ENCODE measurements at places on chromosomes 7 and 10. TPM values are rescaled to one million over a fixed set of nuclear protein-coding genes. Genes with fewer than 3 reads are reported as not detected.

- no peak for DNase-seq
Measured at GRCh38 chr7:91431601-91432000, 167.4 kb downstream of the FZD1 start.

DNA sequence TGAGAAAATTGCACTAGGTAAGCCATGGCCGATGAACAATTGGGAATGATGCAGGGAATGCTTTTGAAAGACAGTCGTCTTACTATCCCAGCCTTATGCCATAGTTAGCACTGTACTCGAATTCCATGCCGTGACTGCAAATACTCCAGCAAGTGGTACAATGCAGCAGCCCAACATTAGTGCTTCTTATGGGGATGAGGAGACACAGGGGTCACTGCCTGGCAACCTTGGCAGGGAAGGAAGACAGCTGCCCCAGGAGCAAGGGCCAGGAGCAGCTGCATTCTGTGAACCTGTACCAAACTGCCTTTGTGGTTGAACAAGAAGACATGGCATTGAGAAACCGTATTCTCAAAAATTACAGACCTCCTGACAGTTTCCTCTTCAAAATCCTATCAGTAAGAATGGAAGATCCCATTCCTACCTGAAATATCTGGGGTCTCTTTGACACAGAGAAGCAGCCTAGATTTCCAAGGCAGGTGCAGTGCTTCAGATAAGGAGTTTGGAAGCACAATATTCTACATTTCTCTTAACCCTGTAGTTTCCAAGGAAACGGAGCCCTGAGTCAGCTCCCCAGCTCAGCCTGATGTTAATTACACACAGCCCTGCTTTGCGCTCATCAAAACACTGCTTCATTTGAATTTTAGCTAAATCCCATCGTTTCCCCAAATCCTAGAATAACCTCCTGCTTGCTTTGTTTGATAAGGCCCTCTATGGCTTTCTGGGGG is 49.0 kb upstream of the FRMD4A start:
- no peak for DNase-seq

- no peak for DNase-seq
Measured at GRCh38 chr7:106968160-106968559, 76.3 kb upstream of the PRKAR2B start.

- DNase-seq: peak; percentile 82
Measured at GRCh38 chr7:100894860-100895700, 608 bp downstream of the ACHE start.

DNA sequence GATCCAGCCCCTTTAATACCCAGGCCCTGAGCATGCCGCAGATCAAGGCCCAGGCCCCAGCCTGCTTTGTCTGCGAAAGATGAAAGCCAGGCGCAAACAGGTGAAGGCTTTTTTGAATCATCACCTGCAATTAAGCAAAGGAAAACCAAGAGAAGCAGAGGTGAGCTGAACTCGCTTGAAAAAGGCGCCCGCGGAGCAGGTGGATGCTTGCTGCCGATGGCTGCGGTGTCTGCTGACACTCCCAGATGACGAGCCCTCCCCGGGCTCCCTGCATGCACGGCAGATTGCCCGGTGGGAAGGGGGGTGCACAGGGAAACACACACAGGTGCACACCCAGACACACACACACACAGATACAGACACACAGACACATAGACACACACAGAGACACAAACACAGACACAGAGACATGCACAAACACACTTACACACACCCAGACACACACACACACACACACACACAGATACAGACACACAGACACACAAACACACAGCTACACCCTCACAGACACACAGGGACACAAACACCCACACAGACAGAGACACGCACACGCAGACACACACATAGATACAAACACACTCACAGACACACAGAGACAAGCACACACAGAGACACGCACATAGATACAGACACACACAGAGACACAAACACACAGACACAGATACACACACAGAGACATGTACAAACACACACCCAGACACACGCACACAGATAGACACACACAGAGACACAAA is 142.6 kb upstream of the RNF32 start:
- no peak for DNase-seq

DNA sequence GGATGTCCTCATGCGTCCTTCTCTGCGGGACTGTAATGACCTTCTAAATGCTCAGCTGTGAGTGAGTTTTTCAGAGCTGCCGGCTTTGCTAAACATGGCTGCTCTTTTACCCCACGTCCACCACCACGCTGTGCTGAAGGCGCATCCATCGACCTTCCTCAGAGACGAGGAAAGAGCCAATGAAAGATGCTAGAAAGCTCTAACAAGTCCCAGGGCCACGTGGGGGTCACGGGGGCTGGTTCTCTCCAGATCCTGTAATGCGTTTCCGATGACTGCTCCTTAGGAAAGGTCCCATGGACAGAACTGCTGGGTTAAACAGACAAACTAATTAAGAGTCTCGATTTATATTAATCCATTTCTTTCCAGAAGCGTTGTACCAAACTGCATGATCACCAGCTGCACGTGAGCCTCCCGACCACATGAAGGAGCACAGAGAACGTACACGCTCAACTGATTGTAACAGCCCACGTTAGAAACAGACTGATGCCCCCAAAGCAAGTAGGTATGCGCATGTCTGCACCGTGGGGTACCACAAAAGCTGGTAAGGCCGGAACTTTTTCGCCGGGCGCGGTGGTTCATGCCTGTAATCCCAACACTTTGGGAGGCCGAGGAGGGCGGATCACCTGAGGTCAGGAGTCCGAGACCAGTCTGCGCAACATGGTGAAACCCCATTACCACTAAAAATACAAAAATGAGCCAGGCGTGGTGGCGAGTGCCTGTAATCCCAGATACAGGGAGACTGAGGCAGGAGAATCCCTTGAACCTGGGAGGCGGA is 109.6 kb downstream of the TCERG1L start:
- DNase-seq: no peak

- peak; percentile 55 for DNase-seq
Measured at GRCh38 chr7:27204851-27205322, 5.0 kb upstream of the HOXA13 start.

DNA sequence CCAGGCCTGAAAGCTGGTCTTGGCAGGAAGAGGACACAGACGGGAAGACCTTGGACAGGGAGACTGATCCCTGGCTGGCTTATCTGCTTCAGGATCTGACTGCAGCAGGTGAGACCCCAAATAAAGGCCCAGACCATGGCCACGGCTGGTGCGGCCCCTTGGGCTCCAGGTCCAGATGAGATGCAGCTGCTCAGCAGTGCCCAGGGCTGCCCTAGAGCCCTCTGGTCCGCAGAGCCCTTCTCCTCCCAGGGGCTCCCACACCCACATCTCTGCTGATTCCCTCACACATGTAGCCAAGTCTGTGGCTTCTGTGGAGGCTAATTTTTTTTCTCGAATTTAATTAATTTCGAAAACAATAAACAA is 46.3 kb downstream of the VIPR2 start:
- DNase-seq: no peak

GRCh38 chr7:94228223-94228622 is 166.5 kb upstream of the COL1A2 start:
- DNase-seq: no peak

The ASZ1 gene
- not detected for total RNA-seq

The FGFR2 gene
- 5.5 TPM for total RNA-seq

The IRF5 gene
- 4.4 TPM for total RNA-seq

The CLCN1 gene
- total RNA-seq: not detected

The AKR1C2 gene
- total RNA-seq: 201 TPM
